ENCODE measurements at places on chromosomes 2 and 18.

DNA sequence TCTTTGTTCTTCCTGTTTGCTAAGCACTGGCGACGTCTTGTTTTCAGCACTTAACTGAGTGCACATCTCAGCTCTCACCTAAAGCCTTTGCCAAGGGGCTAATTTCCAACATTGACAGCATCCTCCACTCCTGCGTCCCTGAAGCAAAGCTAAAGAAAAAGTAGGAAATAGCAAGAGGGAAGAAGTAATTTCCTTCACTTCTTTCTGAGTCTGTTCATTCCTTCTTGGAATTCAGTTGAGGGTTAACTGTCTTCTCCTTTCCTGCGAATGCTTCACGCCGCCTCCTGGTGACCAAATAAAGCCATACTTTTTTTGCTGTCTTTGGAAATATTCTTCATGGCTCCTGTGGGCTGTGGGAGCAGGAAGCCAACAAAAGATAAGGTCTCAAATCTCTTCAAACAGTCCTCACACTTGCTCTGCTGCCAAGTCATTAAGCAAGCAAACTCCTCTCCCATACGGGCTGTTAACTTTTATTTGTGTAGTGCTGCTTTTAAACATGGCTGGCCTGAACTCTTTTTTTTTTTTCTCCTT, 100.9 kb downstream of the DPP10 start:
- no peak for DNase-seq

GRCh38 chr2:226487573-226487972, 312.0 kb downstream of the IRS1 start:
- DNase-seq, result no peak

- DNase-seq, result no peak
Measured at GRCh38 chr18:32548688-32549087, 78.0 kb upstream of the GAREM1 start.

- DNase-seq, result no peak
Measured at GRCh38 chr2:167411367-167411766, 523.1 kb downstream of the XIRP2 start.

DNA sequence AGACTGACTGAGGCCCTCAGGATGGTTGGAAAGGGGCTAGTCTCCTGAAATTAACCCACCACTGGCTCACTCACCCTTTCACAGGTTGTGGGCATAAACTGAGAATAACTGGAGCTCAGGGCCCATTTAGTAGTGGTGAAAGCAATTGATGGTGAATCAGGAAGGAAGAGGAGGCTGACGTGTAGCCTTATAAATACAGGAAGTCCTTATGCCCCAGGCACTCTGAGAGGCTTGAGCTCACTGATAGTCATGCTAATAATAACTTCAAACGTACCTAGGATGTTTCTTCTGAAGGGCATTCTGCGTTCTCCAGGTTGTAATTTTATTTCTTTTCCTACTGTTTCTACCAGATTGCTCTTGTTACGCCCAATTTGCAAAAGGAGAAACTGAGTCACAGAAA, 328.4 kb downstream of the CLIP4 start:
- DNase-seq, result no peak

GRCh38 chr18:51053814-51054213, 23.8 kb downstream of the SMAD4 start:
- no peak for DNase-seq

- DNase-seq, result no peak
Measured at GRCh38 chr2:37846207-37846606, 78.9 kb upstream of the RMDN2 start.

- no peak for DNase-seq
Measured at GRCh38 chr18:29430416-29430815, 1253.5 kb upstream of the CDH2 start.

GRCh38 chr18:3935305-3935704, 485.3 kb downstream of the TGIF1 start:
- DNase-seq, result no peak

- no peak for DNase-seq
Measured at GRCh38 chr2:168529900-168530561, 74.0 kb downstream of the CERS6 start.

DNA sequence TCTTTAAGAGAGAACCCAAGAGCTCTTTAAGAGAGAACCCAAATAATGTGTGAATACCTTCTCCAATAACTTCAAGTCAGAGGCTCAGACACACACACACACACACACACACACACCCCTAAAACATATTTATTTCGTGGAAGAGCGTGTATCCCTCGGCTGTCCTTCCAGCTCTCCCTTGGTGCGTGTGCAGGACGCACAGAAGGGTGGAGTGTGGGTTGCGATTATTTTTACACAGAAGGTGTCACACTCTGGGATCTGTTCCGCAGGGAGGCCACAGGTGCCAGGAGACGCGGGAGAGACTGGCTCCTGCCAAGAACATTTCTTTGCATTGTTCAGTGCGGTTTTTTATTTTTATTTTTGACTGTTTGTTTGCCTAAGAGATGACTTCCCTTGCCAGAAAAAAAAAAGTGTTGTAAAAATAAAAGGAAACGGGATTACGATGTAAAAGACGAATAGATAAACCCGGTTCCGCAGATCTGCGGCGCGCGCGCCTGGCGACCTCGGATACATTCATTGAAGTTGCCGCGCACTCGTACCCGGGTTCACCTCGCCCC, 47.3 kb upstream of the ATP6V1B1 start:
- DNase-seq, result no peak

DNA sequence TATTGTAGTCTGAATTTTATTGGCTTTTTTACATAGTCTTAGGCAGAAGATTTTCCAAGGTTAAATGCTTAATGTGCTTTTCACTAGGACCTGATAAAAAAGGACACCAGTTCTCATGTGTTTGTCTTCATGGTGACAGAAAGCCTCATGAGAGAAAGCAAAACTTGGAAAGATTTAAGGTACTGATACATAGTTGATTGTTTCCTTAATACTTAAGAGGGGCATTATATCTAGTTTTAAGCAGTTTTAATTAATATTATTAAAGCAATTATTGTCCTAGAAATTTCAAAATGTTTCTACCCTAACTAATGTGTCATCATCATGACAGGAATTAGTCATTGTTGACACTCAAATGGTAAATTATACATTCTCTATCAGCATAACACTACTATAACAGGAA, 35.3 kb downstream of the DDX1 start:
- no peak for DNase-seq

- no peak for DNase-seq
Measured at GRCh38 chr18:26521617-26522016, 26.7 kb downstream of the KCTD1 start.

- DNase-seq, result no peak
Measured at GRCh38 chr2:128164311-128164710, 73.3 kb downstream of the UGGT1 start.

- no peak for DNase-seq
Measured at GRCh38 chr18:78138983-78139496, 840.6 kb upstream of the SALL3 start.

Data from activated T-cell treated with anti-CD3 and anti-CD28 coated beads, Interleukin-2, amount 50 U/mL, for 1 hour (primary cell).